ENCODE measurements at places on chromosomes 12 and 14.

DNA sequence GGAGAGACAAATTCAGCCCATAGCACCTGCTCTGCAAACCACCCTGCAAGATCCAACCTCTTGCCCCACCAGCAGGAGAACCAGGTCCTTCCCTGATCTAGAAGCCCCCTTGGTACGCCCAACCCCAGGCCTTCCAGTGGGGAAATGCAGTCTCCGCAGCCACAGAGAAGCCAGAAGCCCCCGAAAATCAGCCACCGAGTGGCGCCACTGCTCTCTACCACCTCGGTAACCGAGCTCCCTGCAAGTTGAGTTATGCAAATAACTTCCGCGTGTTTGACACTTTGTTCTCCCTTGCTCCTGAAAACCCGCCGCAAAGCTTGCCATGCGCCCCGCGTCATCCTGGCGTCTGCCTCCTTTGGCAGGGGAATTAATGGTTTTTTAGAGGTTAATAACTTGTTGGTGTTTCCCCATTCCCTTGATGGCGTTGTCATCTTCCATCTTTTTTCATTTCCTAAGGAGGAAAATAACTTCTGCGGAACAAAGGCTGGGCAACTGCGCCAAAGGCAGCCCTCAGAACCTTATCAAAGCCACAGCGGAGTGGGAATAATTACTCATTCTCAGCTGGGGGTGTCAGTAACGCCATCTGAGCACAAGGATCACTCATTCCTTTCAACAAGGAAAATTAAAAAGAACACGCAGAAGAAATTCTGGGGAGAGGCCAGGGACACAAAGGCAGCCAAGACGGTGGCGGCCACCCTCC, 60.4 kb downstream of the FZD10 start:
- no peak for DNase-seq

DNA sequence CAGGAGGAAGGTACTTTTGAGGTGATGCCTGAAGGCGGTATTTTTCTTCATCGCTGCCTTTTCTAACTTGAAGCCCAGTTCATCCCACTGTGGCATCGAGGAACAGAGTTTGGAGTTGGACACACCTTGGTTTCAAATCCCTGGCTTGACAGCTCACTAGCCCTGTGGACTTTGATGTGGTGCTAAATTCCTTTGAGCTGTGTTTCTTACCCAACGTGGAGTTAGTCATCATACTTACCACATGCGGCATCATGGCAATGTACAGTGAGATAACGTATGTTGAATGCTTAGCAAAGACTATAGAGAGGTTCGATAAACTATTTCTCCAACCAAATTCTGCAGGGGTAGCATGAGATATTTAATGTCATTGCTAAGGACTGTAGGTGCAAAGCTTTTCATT, 3.4 kb downstream of the PLEKHG3 start:
- no peak for DNase-seq

DNA sequence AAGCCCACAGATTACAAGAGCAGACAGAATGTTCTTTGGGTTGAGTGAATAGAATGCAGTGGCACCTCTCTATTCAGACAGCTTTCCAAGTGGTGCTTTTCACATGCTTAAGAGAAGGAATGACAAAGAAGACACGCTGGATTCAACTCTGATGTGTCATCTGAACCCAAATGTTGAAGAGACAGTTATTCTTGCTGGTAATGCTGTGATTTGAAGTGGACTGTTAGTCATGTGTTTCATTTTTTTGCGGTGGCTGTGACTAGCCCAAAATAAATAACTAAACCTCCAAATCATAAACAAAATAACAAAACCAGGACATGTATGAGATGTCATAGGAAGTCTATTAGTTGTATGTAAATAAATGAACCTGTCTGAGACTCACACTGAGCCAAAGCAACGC, 391.8 kb upstream of the PRICKLE1 start:
- DNase-seq: no peak

DNA sequence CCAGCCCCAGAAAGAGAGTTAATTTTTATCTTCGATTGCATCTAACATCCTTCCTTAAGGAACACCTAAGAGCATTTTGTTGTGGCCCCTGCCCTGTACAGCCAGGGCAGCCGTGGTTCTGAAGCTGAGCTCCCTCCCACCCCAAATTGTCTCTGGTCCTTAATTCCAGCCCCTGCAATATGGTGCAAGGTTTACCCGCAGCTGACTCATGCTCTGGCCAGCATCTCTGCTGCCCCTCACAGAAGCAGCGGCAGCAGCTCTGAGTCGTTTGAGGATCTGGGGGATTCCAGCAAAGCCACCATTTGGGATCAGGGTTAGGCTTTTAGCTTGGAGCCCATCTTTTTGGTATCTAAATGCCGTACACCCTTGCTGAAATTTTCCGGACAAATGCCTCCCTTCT, 3.3 kb downstream of the DLK1 start:
- no peak for DNase-seq

- no peak for DNase-seq
Measured at GRCh38 chr12:20482491-20483054, 114.2 kb downstream of the PDE3A start.

GRCh38 chr12:104356231-104357115, 52.9 kb downstream of the EID3 start:
- DNase-seq: no peak

DNA sequence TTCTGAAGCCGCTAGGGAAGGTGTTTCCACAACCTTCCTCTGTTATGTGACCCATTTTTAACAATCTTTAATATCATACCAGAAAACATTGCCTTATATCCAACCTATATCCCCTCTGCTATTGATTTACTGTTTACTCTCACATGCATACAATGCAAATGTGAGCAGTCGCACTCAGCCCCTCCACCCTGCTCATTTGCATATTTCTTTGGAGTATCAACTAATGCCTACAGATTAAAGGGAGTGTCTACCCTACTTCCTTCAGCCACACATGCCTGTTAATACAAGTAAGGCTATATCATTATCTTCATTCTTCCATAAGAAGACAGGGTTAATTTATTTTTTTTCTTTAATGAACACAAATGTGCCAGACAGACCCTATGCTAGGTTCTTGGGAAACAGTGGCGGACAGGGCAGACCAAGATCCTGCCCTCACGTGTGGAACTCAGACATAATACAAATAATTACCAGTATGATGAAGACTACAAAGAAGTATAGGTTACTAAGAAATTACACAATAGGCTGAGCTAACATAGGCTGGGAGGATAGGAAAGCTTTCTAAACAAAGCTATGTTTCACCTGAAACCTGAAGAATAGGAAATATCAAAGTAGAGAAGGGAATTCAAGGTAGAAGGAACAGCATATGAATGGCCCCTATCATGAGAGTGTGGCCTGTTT, 107.3 kb upstream of the MDM1 start:
- DNase-seq: no peak

DNA sequence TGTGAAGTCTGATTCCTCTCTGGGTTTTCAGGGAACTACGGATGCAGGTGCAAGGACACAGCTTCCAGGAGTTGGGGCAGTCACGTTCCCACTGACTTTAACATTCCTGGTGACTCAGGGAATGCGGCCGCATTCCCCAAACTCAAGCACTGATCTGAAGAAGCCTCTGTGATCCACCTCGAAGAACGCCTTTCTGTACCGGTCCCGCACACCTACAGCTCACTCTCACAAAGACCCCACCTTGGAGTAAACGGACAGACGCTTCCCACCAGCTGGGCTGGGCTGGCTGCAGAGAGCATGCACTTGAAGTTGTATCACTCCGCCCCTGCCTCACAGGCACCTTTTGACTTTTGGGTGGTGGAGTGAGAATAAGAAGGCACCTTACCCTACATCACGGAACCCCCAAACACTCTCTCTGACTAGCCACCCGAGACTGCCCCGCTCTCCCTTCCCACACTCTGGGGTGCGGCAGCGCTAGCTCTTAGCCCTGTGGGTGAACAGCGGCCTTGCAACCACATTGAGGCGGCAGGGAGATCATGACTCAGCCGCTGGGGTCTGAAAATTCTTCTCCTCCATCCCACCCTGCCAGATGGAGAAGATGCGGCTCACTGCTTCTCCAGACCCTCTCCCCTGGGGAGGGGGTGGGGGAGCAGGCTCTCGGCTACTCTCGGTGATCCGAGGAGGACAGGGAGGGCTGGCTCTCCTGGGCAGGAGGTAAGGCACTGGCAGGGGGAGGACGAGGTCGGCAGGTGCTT, 23.7 kb upstream of the HDAC7 start:
- DNase-seq: no peak

DNA sequence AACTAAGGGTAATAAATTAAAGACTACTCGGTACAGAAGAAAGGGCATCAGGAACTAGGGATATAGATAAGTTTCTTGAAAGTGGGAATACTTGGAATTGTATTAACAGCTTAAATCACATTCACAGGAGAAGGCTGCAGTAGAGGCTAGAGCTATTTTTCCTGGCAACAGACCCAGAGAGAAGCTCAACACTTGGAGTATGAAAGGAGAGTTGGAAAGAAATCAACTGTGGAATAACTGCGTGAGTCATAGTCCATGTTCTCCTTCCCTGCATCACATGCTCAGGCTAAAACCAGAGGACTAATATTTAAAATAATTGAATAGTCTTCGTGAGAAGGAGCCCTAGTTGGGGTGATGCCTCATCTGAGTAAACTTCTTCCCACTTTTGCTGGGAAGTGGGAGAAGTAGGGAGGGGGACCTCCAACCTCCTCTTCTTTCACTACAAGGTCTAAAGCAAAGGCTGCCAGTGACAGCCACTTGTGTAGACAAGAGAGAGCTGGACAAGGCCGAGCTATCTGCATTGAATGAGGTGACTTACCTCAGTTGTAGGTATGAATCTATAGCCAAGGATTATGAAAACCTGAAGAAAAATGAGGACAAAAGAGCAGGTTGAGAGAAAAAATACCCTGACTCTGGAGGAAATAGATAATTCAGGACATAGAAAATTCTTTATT, 32.7 kb downstream of the DYRK2 start:
- no peak for DNase-seq

GRCh38 chr12:55715169-55715764, 579 bp upstream of the BLOC1S1 start:
- no peak for DNase-seq

GRCh38 chr12:56991319-56992246, 14.8 kb downstream of the ZBTB39 start:
- no peak for DNase-seq

DNA sequence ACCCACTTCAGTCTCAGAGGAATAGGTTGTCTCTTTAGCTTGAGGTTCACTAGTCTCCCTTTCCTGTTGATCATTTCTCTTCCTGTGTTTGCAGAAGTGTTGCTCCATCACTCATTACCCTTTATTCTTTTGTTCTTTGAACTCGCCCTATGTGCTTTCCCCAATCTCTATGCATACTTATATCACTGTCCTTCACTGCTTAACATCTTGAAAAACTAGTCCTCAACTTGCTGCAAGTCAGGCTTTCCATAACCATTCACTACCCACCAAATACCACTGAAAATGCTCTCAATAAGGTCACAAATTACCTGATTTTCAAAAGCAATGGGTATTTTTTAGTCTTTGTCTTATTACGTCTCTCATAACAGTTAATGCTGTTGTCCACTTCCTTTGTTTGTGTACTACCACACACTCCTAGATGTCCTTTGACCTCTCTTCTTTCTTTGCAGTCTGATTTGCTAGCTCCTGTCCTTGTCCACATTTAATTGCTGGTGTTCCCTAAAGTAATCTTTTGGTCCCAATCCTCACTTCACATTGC, 80.8 kb downstream of the RIC8B start:
- DNase-seq: no peak

- DNase-seq: no peak
Measured at GRCh38 chr12:14256121-14256520, 109.4 kb upstream of the ATF7IP start.

DNA sequence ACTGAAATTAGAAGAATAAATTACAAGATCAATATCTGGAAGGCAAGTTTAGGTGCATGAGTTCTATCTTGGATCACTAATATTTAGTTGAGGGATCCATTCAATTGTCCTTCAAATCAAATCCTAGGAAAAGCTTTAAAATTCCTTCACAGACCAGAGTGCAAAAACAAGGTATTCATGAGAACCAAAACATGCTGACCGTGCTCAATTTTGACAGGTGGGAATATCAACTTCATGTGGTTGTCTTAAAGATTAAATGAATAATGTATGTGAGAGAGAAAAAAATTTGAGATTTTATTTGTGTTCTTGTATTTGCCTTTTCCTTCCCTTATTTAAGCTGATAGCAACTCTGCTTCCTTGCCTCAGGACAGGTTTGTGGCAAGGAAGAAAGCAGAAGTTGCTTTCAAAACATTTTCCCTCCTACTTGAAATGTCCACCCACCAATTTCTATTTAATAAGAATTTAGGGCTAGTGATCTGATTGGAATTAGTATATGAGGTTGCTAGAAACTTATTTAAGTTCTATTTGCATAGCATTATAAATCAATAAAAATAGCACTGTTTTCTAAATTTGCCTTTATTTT, 4.9 kb upstream of the PPP1R12A start:
- no peak for DNase-seq

DNA sequence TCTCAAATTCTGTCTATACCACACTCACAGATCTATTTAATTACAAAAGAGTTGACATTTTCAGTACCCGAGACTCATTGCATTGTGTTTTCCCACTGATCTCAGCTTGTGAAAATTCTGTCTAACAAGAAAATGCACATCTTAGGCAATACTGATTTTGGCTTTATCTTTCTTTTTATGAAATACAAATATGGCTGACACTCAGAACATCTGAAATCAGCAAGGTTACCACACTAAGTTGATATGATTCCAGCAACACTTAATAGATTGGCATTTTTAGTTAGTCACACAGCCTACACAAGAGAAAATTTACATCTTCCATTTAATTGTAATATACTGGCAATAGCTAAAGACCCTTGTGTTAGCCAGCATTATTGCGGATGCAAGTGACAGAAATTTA, 40.3 kb downstream of the PEX5 start:
- DNase-seq: no peak

GRCh38 chr12:80946591-80946990, 8.9 kb upstream of the LIN7A start:
- DNase-seq: no peak

Measured in NCI-H345 (cell line).